Central memory CD8-positive, alpha-beta T cell (primary cell): ENCODE measurements at places on chromosomes 7 and 10.
A peak's percentile ranks its signal among the peaks of the same experiment; 100 is the strongest.

GRCh38 chr7:92898798-92899197 is 62.4 kb upstream of the CDK6 start:
- H3K36me3 ChIP-seq, result no peaks in the 10 kb centered on the region
- DNase-seq, result no peak
- H3K27me3 ChIP-seq, result peaks cover 7% of the 10 kb centered on the region
- no peak overlapping the region for H3K4me3 ChIP-seq

DNA sequence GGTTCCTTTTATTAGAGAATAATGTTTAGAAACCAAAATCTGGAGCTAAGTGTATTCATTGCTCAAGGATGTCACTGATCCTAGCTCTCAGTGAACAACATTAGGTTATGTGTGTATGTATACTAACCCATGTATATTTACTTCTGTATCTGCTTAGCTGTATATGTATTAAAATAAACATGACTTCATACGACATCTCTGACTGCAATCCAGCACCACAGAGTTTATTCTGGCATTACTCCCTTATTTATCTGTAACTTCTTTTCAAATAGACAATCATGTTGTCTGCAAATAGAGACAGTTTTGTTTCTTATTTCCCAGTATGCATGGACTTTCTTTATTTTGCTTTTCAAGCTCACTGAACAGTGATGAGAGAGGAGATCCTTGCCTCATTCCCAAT is 441.0 kb upstream of the NFE2L3 start:
- H3K36me3 ChIP-seq, result no peaks in the 10 kb centered on the region
- H3K27ac ChIP-seq, result no peak overlapping the region
- no peak for DNase-seq
- peaks cover 53% of the 10 kb centered on the region for H3K27me3 ChIP-seq

DNA sequence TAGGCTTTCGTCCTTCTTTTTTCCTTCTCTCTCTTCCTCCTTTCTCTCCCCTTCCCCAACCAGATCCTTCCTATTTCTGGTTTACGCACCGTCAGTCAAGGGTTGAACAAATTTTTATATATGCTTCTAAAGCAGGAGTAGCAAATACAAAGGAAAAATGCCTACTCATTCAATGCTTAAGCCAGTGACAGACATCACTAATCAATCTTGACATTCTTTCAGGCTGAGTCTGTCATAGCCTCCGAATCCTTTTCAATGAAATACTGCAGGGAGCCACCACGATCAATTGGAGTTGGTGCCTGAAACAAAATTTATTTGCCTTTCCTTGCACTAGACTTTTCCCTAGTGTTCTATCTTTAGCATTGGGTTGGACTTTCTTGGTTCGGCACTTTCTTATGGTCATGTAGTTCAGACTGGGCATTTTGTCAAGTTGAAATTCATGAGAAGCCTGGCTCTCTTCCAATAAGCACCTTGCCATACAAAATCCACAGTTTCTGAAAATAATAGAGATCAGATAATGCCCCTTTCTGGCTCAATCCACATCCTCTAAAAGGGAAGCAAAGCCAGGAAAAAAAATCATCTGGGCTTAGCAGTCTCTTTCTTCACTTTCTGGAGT is 239.5 kb upstream of the PLXNA4 start:
- no peaks in the 10 kb centered on the region for H3K27me3 ChIP-seq
- H3K27ac ChIP-seq, result no peak overlapping the region
- peaks cover 6% of the 10 kb centered on the region for H3K4me1 ChIP-seq
- DNase-seq, result no peak
- no peak overlapping the region for H3K4me3 ChIP-seq
- H3K36me3 ChIP-seq, result peaks cover 2% of the 10 kb centered on the region

- peaks cover 37% of the 10 kb centered on the region for H3K36me3 ChIP-seq
- H3K27ac ChIP-seq, result no peak overlapping the region
- H3K4me3 ChIP-seq, result no peak overlapping the region
- no peak for DNase-seq
- H3K4me1 ChIP-seq, result peaks cover 4% of the 10 kb centered on the region
These were observed 18.5 kb downstream of the RFC2 start for GRCh38 chr7:74235518-74236268.

GRCh38 chr10:97549587-97550322 is 22.8 kb upstream of the ANKRD2 start:
- H3K4me3 ChIP-seq, result no peak overlapping the region
- H3K36me3 ChIP-seq, result no peaks in the 10 kb centered on the region
- H3K27ac ChIP-seq, result no peak overlapping the region
- H3K27me3 ChIP-seq, result peaks cover 8% of the 10 kb centered on the region
- H3K4me1 ChIP-seq, result no peaks in the 10 kb centered on the region

- H3K4me3 ChIP-seq, result no peak overlapping the region
- H3K4me1 ChIP-seq, result peaks cover 19% of the 10 kb centered on the region
- DNase-seq, result no peak
- no peak overlapping the region for H3K27ac ChIP-seq
- no peaks in the 10 kb centered on the region for H3K27me3 ChIP-seq
These were observed 60.4 kb upstream of the KCNIP2 start for GRCh38 chr10:101903827-101904550.

- no peak overlapping the region for H3K4me3 ChIP-seq
- H3K36me3 ChIP-seq, result no peaks in the 10 kb centered on the region
- no peaks in the 10 kb centered on the region for H3K27me3 ChIP-seq
- H3K4me1 ChIP-seq, result no peaks in the 10 kb centered on the region
- no peak for DNase-seq
- no peak overlapping the region for H3K27ac ChIP-seq
These were observed 86.1 kb upstream of the MBL2 start for GRCh38 chr10:52858722-52859121.

- H3K36me3 ChIP-seq, result peaks cover 12% of the 10 kb centered on the region
- no peaks in the 10 kb centered on the region for H3K27me3 ChIP-seq
- no peak for DNase-seq
- peaks cover 32% of the 10 kb centered on the region for H3K4me1 ChIP-seq
- H3K27ac ChIP-seq, result no peak overlapping the region
These were observed 3.8 kb upstream of the TMEM140 start for GRCh38 chr7:135143885-135144668.

DNA sequence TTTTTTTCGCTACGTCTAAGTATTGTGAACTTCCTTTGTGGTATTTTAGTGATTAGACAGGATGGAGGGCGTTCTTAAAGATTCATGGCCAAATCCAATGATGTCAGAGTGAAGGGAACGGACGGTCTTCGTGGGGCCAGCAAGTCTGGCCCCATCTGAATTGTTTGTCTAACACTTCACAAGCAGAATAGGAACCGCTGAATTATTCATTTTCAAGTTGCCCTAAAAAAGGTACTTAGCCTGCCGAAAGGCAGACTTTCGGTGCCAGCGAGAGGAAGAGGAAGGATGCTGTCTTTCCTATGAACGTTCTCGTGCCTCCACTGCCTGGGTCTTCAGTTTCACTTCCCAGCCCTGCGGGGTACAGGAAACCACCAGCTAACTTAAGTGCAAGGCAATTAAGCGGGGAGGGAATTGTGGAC is 145.7 kb upstream of the SH2B2 start:
- no peaks in the 10 kb centered on the region for H3K27me3 ChIP-seq
- no peak overlapping the region for H3K4me3 ChIP-seq
- peaks cover 4% of the 10 kb centered on the region for H3K36me3 ChIP-seq
- H3K4me1 ChIP-seq, result peaks cover 12% of the 10 kb centered on the region

GRCh38 chr7:155213385-155213784 is 84.3 kb upstream of the INSIG1 start:
- H3K27ac ChIP-seq, result no peak overlapping the region
- H3K36me3 ChIP-seq, result no peaks in the 10 kb centered on the region
- H3K27me3 ChIP-seq, result peaks cover 15% of the 10 kb centered on the region
- no peak overlapping the region for H3K4me3 ChIP-seq
- H3K4me1 ChIP-seq, result no peaks in the 10 kb centered on the region
- DNase-seq, result no peak

DNA sequence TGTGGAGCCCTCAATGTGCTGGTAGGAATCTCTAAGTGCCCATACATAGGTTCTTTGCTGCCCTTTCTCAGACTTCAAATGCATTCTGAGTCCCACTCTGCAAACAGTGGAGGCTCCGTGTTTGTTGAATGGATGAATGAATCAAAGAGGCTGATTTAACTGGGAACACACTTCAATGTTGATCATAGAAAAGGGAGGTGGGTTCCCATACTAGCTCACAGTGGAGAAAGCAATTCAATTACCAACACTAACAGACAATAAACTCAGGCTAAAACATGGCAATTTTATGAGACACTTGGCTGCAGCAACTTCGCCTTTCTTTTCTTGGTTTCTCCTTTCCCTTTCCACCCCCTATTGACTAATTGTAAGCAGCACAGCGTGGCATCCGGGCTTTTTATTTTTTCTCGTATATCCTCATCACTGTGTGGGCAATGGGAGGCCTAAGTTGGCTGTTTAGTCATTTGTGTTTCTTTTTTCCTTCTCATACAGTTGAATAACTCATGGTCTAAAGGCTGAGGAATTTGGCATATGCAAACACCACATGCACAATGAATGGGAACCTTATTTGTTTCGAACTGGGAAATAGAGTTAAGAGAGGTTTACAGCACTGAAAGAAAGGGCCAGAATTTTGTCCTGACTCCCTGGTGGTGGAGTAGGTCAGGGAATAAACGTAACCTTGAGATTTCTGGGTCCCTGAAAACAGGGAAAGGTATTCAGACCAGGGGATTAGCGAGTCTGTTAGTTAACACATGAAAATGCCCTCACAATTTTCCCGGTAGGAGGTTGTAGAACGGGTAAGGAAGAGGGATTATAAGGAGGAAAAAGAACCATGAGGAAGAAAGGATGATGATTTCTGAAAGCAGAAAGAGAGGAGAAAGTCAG is 858.5 kb downstream of the KCNMA1 start:
- no peak for DNase-seq
- H3K27me3 ChIP-seq, result no peaks in the 10 kb centered on the region
- no peaks in the 10 kb centered on the region for H3K4me1 ChIP-seq
- H3K4me3 ChIP-seq, result no peak overlapping the region

DNA sequence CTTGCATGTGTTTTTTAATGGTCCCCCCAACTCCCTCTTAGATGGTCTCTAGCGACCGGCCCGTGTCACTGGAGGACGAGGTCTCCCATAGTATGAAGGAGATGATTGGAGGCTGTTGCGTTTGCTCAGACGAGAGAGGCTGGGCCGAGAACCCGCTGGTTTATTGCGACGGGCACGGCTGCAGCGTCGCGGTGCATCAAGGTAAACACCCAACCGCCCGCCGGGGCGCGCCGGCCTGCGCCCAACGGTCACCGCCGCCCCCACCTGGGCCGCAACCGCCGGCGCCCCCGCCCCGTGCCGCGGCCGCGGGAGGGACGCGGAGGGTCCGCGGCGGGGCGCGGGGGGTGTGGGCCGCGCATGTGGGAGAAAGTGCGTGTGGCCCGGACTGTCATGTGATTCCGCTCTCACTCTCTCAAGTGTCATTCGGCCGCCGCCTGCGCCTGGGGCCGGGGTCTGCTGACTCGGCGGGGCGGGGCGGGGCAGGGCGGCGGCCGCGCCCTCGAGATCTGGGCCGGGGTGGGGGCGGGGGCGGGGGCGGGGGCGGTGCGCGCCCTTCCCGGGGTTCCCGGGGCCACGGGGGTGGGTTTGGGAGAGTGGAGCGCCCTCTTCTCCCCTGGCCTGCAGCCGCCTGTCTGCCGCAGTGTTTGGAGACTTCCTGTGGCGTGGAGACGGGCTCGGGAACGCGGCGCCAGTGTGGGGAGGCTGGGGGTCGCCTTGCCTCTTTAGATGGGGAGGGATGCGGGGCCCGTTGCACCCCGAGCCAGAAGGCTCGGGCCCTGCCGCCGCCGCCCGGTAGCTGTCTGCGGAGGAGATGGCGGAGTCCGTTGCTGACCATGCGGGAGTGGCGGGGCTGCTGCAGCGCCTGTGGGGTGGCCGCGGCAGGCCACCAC is 817 bp downstream of the MLLT10 start:
- peak overlapping the region; percentile 85 for H3K4me3 ChIP-seq
- H3K27ac ChIP-seq, result peak overlapping the region; percentile 79
- DNase-seq, result peak; percentile 33

DNA sequence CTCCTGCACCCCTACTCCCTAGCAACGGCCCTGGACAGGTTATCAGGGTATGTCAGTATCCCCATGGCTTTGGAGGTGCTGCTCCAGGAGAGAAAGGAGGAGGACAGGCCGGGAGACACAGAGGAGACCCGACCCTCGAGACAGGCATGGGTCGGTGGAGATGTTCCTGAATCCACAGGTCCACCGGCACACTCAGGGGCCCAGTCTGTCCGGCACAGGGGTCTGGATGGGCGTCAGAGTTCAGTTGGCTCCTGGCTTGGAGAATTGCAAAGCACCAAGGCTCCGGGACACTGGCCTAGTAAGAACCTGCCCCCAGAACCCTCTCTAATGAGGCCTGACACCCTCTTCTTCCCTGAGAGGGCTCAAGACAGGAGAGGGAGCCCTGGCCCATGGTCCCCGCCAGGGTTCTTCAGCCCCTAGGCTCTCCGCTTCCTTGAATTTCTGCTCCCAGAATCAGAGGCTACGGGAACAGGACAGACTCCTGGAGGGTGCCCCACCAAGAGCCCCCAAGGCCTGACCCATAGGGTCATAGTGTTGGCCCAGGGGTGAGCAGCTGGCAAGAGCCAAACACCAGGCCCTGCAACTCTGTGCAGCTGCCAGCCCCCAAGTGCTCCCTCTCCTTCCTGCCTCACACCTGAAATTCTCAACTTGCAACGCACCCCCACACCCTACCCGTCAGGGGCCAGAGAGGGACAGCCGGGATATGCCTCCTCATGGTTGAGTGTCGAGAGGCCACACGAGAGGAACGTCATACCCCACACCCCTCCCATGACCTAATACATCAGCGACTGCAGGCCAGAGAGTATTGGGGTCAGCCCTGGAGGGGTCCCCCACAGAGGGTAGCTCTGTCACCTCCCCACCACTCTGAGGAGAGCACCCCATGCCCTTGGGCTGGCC is 5.5 kb upstream of the IRF5 start:
- H3K27me3 ChIP-seq, result peaks cover 18% of the 10 kb centered on the region
- no peaks in the 10 kb centered on the region for H3K36me3 ChIP-seq
- H3K27ac ChIP-seq, result no peak overlapping the region
